ENCODE measurements at places on chromosomes 2 and 18.
A peak's percentile ranks its signal among the peaks of the same experiment; 100 is the strongest.

DNA sequence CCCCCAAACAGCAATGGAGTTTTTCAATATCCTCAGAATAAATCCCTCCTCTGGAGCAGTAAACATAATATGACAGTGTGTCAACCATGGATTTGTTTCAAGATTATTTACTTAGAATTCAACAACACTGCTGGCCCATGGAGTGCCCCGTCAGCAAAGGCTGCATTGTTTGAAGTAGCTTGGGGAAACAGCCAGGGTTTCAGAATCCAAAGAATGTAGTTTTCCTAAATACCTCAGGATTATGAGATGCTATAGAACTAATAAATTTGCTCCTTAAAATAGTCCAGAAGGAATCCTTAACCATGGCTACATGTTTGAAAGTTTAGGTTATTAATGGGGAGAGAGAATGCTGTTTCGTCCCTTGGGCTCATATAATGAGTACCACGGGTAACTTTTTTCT lies 13.1 kb upstream of the CETN1 start:
- DNase-seq, result no peak

- DNase-seq, result no peak
Measured at GRCh38 chr2:241911551-241911950, 42.0 kb downstream of the RTP5 start.

DNA sequence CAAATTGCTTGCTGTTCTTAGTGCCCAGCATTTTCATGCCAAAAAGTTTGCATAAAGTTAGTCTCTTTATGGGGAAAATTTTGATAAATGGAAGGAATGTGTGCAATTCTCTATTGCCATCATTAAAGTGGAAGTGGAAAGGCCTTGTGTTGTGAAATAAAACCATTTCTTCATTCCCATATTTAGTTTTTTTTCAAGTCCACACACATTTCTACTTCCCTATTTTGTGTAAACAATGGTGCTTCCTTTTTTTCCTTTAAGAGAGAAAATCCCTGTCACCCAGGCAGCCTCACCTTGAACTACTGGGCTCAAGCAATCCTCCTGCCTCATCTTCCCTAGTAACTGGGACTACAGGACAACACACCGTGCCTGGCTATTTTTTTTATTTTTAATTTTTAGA lies 42.3 kb upstream of the NCOA1 start:
- no peak for DNase-seq

GRCh38 chr18:48472610-48473009 lies 63.4 kb upstream of the ZBTB7C start:
- no peak for DNase-seq

DNA sequence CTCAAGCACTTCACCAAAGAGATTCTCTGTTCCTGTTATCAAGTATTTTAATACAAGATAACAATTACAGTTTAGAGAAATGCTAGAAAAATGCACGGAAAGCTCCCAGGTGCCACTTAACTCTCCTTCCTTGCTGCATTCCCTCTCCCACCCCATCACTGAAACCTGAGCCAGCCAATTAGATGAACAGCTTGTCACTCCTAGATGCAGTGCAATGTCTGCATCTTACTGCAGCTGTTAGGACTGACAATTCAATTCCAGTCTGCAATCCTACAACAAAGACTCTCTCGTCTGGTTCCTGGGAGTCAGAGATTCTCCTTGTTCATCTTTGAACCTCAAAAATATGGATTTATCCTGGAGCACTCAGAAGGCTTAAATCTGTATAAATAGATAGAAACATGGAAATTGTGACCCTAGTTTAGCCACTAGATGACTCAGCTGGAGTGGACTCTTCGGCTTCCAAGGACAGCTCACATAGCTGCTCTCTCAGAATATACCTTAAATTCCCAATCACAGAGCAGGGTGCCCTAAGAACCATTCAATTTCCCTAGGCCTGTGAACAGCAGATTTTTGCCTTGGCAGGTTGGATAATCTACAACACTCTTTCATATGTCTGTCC lies 311.1 kb downstream of the NRXN1 start:
- no peak for DNase-seq

- DNase-seq, result no peak
Measured at GRCh38 chr2:191363267-191363666, 118.1 kb downstream of the MYO1B start.

DNA sequence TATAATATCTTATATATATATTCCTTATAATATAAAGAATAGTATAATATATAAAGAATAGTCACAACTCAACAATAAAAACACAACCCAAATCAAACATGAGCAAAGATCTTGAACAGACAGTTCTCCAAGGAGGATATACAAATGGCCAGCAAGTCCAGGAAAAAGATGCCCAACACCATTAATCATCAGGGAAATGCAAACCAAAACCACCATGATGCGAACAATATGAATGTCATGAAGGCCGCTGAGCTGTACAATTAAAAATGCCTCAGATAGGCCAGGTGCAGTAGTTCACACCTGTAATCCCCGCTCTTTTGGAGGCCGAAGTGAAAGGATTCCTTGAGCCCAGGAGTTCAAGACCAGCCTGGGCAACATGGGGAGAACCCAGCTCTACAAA lies 58.9 kb downstream of the SLC35F5 start:
- no peak for DNase-seq

- no peak for DNase-seq
Measured at GRCh38 chr2:147076634-147077033, 768.2 kb upstream of the ACVR2A start.

DNA sequence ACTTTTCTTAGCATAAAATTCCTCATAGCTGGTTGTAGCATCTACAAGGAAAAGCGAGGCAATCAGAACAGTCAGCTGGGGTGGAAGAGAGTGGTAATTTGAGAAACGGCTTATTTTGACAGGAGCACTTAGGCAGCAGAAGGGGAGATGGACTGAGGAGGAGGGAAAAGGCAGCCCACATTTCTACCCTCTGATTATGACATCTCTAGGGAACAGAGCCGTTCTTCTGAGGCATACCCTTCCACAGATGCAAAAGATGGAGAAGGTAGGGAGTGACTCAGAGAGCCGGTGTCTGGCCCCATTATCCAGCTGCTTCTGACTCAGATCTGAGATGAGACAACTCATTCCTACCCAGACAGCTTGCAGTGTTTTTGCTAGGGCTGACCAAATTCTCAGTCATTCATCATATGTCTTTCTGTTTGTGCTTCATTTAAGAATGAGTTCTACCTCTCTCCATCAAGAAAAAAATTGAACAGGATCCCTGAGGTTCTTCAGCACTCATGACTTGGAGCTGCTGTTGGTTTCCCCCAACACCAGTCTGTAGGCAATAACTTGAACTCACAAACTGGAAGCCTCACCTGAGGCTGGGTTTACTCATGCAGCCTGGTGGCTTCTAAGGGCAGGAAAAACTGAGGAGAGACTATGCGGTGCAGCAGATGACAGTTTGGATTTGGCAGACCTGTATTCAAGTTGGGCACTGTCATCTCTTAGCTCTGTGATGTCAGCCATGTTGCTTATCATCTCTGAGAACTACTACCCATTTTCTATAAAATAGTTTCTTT lies 15.9 kb upstream of the SEC11C start:
- DNase-seq, result no peak

GRCh38 chr2:197958592-197959150 lies 154.3 kb downstream of the PLCL1 start:
- DNase-seq, result no peak

DNA sequence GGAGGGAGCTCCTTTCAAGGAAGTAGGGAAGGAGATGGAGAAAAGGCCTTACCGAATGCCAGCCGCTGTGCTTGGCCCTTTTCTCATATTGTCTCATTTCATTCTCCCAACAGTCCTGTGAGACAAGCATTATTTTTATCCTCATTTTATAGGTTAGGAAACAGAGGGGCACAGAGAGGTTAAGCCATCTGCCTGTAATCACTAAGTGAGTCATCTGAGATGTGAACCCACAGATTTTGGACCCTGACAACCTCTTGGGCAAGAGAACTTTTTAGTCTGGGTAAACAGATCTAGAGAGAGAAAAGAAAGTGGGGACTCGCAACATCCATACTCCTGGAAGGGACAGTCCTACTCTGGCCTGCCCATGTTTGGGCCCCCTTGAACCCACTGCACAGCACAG lies 91.7 kb upstream of the LCLAT1 start:
- no peak for DNase-seq

GRCh38 chr2:181517685-181518301 lies 60.6 kb downstream of the ITGA4 start:
- DNase-seq, result no peak

GRCh38 chr2:69213201-69213600 lies 173.8 kb downstream of the GFPT1 start:
- DNase-seq, result no peak

- DNase-seq, result no peak
Measured at GRCh38 chr2:71604726-71605120, 151.4 kb downstream of the DYSF start.

- DNase-seq, result no peak
Measured at GRCh38 chr18:78873926-78874500, 105.6 kb upstream of the SALL3 start.

GRCh38 chr18:3914833-3915610 lies 465.1 kb downstream of the TGIF1 start:
- DNase-seq, result peak; percentile 11

- DNase-seq, result no peak
Measured at GRCh38 chr2:26763019-26763418, 1.1 kb upstream of the SLC35F6 start.

- DNase-seq, result peak; percentile 40
Measured at GRCh38 chr2:159249990-159250715, 36.4 kb downstream of the WDSUB1 start.

DNA sequence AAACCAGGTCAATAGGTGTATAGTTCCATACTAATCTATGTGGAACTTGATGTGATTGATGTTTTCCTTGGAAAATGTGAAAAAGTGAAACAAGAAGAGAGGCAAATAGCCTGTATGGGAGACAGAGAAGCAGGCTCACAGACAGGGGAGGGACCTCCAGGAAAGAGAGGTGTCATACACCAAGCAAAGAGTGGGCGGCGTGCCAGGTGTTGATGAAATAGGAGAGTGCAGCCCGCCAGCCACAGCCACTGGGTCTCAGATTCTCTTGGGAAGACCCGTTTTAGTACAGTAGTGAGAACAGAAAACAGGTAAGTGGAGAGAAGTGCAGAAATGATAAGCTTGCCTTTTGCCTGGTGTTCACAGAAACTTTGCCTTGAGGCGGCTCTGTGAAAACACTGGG lies 301.9 kb downstream of the ZNF407 start:
- no peak for DNase-seq

DNA sequence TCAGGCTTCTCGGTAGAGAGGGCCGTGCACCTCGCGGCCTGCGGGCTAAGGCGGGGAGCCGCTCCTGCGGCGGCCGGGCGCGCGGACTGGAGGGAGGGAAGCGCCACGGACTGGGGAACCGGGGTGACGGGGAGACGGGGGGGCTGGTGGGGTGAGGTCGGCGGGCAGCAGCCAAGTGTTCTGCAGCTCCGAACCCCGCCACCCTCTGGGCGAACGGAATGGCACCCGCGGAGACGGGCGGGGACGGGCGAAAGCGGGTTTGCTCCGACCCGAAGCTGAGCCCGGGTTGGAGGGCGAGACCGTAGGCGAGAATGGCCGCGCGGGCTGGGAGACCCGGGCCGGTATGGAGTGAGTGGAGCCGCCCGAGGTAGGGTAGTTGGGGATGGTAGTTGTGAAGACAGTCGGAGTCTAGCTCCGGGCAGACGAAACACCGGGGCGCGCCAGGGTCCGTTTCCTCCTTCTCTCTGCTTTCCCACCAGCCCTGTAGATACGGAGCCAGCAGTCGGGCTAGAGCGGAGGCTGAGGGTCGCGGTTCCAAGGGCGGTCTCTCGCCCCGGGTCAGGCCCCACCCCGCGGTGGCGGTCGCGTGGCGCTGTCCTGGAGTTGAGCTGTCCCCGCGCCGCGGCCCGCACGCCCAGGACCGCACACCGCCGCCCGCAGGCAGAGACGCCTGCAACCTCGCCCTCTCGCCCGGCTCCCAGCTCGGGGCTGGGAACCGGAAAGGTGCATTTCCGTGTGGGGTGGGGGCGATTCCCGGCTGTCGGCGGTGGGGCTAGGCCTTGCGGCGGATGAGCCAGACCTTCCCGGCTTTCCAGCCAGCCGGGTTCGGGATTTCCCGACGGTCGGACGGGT lies 160.3 kb upstream of the SIX2 start:
- no peak for DNase-seq

DNA sequence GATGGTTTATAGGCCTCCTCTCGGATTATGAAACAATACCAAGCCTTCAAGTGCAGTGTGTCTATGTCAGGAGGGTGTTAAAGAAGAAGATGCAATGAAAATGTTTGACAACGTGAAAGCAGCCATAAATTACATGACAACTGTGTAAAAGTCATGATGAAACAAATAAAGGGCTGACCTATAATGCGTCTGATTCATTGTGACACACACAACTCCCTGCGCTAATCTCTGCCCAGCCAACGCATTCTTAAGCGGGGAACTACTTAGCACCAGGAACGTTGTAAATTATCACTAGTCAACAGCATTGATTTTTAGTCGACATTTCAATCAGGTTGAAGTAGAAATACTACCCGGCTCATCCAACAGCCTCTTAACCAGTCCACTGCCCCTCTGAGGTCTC lies 26.8 kb downstream of the BCL11A start:
- DNase-seq, result no peak

DNA sequence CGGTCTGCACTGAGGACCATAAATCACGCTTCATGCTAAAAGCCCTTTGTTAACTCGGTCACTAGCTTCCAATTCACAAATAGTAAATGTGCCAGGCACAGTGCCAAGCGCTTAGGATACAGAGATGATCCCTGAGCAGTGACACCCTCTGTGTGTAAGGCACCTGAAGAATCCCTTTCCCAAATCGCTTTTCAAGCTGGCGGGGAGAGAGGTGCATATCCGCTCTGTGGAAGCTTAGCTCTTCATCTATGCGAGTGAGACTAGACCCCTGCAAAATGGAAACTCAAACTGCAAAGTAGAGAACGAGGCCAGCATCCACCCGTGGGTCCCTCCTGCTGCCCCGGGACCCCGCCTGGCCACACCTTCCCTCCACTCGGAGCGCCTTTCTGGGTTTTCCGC lies 2.4 kb downstream of the PIEZO2 start:
- DNase-seq, result no peak

DNA sequence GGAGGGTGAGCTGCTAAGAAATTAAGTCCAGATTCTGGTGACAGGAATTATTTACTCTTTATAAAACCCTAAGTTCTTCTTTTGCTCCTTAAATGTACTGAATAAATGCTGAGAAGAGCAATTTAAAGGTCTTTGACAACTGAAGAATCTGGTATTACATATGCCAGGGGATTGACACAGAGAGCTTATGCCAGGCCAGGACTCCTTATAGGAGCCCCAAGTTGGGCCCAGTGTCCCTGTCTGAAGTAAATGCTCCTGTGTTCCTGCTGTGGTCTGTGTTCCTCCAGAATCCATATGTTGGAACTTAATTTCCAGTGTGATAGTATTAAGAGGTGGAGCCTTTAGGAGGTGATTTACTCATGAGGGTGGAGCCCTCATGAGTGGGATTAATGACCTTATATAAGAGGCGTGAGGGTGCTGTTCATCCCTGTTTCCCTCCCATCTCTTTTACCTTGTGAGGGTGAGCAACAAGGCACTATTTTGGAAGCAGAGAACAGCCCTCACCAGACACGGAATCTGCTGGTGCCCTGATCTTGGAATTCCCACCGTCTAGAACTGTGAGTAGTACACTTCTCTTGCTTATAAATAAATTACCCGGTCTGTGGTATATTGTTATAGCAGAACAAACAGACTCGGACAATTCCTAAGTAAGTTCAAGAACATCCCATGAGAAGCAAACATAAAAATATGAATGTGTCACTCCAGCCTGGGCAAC lies 39.8 kb downstream of the LYPD6 start:
- no peak for DNase-seq

Data from GM12878 (cell line).